ENCODE measurements at places on chromosomes 12 and 14.
A peak's percentile ranks its signal among the peaks of the same experiment; 100 is the strongest.

- DNase-seq: no peak
These were observed 265.7 kb downstream of the AEBP2 start for GRCh38 chr12:19704966-19705365.

DNA sequence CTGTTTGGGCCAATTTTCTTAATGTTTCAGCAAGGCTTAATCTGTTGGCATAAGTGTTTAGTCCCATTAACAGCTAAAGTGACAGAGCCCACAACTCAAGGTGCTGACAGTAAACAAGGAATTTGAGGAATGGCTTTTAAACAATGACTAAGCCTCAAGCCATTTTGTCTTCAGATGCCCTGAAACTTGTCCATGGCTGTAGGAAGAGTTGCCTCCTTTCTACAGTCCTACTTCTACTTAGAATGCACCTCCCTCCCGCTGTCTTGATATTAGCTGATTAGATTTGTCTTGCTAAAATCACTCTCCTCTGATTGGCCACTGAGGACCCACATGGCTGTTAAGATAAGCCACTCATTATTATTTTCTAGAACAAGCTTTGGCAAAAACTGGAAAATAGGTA, 188.4 kb upstream of the OTX2 start:
- no peak for DNase-seq

DNA sequence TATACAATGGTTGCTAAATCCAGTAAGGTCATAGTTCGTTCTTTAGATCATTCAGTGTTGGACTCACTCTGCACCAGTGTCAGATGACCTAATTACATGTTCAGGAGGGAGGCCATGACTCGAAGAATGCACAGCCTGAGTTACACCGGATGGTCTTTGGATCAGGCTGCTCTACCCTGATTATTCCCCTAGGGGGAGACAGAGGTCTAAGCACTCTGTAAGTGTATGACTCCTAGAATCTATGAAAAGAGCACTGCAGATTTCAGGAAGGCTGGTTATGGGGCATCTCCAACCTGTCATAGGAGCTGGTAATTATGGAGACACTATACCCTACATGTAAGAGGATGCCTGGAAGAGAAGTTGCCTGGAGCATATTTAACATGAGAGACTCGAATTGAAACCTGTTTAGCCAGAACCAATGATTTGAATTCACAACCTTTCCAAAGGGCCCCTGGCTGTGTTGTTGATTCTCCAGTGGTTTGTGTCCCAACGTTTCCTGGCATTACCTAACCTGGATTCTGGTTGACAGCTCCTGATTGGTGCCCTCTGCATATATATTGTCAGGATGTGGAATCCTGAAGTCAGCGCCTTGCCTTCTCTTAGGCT, at the start of gene MUCL1:
Gene MUCL1 (plus strand): TSS at position 584 of the 606 bp plus-strand sequence. CDS start 67 bp downstream, outside the sequence.
- DNase-seq: peak; percentile 62

GRCh38 chr14:61051051-61051450, 70.0 kb downstream of the SLC38A6 start:
- no peak for DNase-seq

DNA sequence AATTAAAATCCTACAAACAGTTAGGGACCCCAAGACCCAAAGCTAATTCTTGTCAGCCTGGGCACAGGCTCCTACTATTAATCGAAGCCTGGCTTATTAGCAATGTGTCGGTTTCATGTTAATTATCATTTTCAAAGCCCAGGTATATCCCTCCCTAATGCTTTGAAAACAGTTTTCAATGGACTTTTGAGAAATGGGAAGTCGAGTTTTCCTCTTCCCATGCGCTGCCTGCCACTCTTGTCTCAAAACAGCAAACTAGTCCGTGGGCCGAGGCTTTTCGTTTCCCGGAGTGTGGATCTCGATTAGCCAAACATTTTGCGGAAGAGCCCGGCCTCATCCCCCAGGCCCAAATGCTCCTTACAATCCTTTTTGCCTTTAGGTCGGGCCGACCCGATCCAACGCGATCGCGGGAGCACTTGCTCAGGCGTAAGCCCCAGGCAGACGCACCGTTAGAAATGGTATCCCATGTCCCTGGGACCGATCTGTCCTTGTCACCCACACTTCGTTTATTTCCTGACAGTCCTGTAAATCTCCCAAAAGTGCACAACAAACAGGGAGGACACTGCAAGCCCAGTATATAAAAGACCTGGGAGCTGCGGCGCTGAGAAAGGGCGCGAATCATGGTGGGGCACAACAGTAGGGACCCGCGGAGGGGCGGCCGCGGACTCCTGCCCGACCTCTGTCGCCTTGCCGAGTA, 1.5 kb downstream of the SIX6 start:
- DNase-seq: no peak

- no peak for DNase-seq
These were observed 7.5 kb downstream of the NTF3 start for GRCh38 chr12:5439371-5439771.

DNA sequence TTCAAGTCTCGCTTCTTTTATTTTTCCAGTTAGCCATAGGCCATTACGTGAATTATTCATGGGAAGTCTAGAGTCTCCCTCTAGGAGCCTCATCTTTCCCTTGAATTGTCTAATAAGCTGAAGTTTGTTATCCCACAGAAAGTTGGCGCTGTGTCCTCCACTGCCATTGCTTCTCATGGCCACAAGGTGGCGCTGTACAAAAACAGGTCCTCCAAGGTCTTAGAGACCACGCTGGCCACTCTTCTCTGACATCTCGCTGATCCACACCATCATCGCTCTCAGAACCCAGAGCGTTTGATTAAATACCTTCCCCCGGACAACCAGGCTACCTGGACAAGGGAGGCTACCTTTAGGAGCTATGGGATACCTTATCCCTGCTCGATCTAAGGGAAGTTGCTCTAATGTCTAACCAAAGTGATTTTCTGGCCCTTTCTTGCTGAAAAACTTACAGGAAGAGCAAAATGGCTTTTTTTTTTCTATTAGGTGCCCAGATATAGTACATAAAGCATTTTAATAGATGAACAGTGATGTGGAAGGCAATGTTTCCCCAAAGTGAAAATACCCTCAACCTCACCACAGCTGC, 110.0 kb downstream of the CCDC60 start:
- DNase-seq: peak; percentile 47

GRCh38 chr12:8712572-8712971, 14.8 kb downstream of the RIMKLB start:
- no peak for DNase-seq

DNA sequence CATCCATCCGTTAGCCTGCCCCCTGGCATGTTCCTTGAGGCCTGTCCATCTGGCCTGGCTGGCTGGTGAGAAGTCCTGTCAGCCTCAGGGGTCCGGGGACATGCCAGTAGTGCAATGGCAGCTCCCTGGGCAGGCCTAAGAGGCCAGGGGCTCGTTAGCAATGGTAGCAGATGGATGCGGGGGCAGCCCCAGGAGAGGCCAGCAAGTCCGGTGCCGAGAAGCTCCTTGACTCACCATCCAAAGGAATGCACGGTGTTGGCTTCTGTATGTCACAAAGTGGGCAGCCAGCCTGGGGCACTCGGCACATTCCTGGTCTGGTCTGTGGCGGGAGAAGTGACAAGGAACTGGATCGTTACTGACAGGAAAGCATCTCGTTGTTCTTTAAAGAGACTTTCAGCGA, 319.9 kb downstream of the CACNA1C start:
- no peak for DNase-seq

DNA sequence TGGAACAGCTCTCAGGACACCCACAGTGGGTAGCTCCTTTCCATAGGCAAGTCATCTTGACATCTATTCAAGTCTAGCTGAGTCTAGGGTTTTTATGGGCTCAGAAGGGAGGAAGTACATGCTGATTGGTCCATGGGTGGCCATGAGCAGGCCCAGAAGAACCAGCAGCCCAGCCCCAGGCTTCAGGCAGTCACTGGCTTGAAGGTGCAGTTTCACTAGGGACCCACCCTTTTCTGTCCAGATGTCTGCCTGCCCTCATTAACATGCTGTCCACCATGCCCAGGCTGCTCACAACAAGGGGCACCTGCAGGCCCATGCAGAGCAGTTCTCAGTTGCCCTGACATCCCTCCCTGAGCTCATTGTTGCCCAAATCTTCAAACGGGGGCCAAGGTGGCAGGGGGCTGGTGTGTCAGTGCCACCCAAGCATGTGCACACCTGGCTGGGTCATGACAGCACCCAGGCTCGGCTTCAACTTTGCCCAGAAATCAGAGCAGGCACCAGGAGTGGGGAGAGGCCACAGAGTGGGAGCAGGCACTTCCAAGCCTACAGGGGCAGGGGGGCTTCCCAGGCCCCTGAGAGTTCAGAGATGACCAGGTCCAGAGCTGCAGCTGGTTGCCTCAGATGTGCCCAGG, 18.7 kb upstream of the LGR5 start:
- DNase-seq: no peak

DNA sequence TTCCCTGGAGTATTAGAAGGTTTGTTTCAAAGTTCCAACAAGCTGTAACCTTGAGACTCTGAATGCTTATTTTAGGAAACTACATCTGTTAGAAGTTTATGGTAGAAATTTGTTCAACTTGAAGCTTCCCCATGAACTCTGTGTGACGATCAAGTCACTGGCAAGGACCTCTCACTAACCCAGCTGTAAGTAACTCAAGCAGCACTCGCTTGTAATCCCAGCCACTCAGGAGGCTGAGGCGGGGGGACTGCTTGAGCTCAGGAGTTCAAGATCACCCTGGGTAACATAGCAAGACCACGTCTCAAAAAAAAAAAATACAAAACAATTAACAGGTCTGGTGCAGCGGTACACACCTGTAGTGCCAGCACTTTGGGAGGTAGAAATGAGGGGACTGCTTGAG, 25.6 kb downstream of the TESC start:
- no peak for DNase-seq

GRCh38 chr12:25074954-25075353, 120.0 kb downstream of the DNAI7 start:
- DNase-seq: no peak

DNA sequence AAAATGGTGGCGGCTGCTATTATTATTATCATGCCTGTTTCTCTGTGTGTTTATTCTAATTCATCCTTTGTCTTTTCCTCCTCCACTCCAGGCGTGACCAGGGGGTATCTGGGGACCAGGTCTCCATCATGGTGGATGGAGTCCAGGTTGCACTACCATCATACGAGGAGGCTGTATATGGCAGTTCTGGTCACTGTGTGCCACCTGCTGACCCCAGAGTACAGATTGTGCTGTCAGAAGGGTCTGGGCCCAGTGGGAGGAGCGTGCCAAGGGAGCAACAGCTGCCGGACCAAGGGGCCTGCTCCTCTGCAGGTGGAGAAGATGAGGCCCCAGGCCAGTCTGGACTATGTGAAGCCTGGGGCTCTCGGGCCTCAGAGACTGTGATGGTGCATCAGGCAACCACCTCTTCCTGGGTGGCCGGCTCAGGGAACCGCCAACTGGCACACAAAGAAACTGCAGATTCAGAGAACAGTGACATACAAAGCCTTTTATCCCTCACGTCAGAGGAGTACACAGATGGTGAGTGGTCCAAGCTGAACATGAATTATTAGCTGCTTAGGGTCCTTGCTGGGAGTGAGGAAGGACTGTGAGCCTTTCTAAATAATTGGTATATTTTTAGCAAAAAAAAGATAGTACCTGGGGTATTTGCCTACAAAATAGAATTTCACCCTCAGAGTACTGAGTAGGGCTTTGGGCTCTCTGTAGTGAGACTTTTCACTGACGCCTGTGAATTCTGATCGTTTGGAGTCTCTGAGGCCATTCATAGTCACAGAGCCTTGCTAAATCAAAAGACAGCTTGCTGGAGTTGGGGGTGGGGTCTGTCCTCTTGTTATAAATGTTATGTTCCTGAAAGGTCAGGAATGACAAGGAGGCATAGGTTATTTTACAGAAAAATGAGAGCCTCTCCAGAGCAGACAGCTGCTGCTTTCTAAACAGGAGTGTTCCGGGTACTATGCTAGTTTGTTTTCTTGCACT, 58.1 kb upstream of the SRSF5 start:
- no peak for DNase-seq

DNA sequence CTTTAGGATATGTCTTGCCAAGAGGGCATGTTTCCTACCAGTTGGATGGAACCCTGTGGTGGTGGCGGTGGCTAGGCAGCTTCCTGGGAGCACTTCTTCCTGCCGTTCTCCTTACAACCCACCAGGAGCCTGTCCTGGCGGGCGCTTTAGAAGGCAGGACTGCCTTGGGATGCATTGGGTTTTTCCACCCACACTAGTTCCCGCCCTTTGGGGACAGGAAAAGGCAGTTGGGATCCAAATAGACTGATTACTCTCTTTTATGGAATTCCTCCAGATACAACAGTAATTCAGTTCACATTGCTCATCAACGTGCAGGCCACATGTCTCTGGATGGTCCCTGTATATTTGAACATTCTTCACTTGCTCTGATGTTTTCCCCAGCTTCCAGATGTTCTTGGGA, 305.7 kb upstream of the SSTR1 start:
- DNase-seq: no peak

- DNase-seq: no peak
These were observed 207.2 kb upstream of the SRRM4 start for GRCh38 chr12:118773956-118774723.

DNA sequence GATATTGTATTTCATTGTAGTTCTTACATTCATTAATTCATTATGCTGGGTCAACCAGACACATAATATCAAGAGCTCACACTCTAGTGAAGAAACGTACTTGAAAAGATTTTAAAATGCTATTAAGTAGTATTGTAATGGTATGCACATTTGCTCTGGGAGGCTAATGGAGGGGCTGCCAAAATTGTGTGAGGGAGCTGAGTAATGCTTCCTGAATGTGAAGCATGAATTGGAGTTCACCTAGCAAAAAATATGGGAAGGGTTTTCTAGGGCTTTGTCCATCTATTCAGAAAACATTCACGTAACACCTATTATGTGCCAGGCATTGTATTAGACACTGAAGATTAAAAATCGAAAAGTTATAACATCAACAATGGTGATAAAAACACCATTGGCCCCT, 403.8 kb upstream of the PDE3A start:
- no peak for DNase-seq

DNA sequence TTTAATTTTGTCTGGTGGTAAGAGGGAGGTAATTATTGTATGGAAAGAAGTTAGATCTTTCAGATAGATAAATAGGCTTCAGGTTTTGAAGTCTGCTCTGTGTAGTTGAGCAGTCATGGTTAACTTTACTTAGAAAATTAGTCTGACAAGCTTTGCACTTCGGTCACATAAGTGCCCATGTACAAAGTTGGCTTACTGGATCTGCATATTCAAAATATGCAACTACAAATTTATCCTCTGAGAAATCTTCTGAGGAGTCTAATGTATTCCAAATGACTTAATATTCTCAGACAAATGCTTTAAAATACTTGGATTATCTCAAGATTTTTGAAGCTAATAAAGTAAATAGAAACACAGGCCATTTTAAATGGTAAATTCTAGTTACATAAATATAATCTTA, 61.2 kb downstream of the ETNK1 start:
- DNase-seq: no peak

- DNase-seq: no peak
These were observed 34.0 kb downstream of the PLEKHD1 start for GRCh38 chr14:69518289-69519101.

Data from ureter (tissue), 1 donor.